ENCODE measurements at places on chromosomes 3 and 15.

DNA sequence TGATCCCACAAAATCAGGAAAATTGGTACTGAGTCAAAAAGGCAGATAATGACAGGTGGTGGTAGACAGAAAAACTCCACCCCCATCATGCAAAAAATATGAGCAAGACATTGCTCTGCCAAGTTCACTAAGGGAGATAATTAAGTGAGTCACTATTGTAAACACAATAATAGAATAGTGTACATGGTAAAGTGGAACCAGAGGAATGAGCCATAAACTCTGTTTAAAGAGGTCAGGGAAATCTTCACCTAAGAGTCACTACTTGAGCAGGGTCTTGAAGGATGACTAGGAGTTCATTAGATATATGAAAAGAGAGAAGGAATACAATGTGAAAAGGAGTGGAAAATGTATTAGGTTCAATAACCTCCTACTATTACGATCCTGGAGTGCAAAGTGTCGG, 213.4 kb upstream of the PEX5L start:
- H3K27ac ChIP-seq = no peak overlapping the region
- peaks cover 22% of the 10 kb centered on the region for H3K4me1 ChIP-seq
- H3K36me3 ChIP-seq = no peaks in the 10 kb centered on the region
- no peak for DNase-seq
- no peak overlapping the region for H3K4me3 ChIP-seq

DNA sequence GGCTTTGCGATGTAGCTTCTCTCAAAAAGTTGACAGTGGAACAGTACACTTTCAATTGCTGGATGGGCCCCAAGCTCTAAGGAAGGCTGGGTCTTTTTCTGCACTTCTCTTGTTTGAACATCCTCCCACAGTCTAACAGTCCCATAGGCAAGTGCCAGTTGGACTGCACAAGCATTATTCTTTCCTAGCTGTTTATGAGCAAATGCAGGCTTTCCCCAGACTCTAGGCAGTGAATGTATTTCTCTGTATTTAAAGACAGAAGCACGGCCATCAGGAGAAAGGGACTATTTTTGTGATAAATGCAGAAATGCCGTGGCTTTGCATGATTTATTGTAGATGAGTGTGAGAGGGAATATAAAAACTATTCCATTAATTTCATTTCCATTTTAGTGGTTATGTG, 539.3 kb upstream of the LMCD1 start:
- no peak overlapping the region for H3K4me3 ChIP-seq
- no peaks in the 10 kb centered on the region for H3K36me3 ChIP-seq
- no peak overlapping the region for H3K27ac ChIP-seq
- no peak for DNase-seq

- peak overlapping the region; percentile 26 for H3K27ac ChIP-seq
- no peaks in the 10 kb centered on the region for H3K36me3 ChIP-seq
- H3K27me3 ChIP-seq = no peaks in the 10 kb centered on the region
Observed at GRCh38 chr15:56964182-56964581, 45.7 kb downstream of the TCF12 start.

DNA sequence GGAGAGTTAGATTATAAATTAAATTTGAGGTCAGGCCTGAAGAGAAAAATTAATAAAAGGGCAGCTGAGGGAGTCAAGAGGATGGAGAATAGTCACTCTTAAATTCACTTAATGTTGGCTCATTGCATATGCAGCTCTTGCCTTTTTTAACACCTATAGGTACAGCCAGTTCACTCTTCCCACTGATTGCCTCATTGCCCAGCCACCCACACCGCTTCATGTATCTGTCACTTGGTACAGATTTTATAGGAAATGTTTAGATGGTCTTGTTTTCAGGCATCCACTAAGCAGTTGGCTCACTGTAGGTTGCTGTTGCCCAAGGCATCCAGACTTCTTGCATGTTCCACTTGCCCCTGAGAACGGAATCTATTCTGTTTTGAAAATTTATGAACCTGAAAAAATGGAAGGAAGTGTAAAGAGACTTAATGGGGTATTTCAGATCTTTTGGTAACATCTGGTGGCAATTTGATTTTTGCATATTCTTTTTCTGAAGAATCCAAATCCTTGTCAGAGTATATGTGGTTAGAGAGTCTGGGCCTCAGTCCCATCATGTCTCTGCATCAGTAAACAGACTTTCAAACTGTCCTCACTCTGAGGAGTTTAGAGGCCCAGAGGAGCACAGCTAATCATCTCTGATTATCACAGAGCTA, 151.9 kb downstream of the RBPMS2 start:
- peaks cover 20% of the 10 kb centered on the region for H3K4me1 ChIP-seq
- H3K27ac ChIP-seq = no peak overlapping the region
- H3K27me3 ChIP-seq = no peaks in the 10 kb centered on the region
- DNase-seq = no peak
- no peak overlapping the region for H3K4me3 ChIP-seq

DNA sequence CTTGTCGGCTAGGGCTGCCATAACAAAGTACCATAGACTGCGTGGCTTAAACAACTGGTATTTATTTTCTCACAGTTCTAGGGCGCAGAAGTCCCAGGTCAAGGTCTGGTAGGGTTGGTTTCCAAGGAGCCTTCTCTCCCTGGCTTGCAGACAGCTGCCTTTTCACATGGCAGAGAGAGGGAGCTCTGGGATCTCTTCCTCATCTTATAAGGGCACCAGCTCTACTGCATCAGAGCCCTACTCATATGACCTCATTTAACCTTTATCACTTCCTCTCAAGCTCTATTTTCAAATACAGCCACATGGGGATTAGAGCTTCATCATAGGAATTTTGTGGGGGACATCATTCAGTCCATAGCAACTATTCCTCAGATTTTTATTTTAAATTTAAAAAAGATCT, 17.6 kb upstream of the PAQR9 start:
- H3K27ac ChIP-seq = no peak overlapping the region
- H3K36me3 ChIP-seq = no peaks in the 10 kb centered on the region
- H3K4me1 ChIP-seq = peaks cover 16% of the 10 kb centered on the region
- H3K4me3 ChIP-seq = no peak overlapping the region
- DNase-seq = peak; percentile 54

DNA sequence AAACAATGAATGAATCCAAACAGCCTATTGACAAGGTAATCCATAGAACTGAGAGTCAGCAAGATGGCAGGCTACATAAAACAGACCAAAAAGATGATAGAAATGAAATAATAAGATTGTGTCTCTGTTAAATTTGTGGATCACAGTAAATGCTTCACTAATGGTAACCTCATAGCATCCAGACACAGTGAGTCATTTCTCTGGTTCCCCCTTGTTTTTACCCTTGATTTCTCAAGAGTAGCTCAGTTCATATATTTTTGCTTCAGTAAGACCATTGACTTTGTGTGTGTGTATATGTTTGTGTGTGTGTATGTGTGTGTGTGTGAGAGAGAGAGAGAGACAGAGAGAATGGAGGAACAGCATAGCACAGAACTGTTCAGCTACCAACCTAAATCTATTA, 546.9 kb downstream of the RBMS3 start:
- H3K4me3 ChIP-seq = no peak overlapping the region
- H3K27me3 ChIP-seq = no peaks in the 10 kb centered on the region
- no peak for DNase-seq

DNA sequence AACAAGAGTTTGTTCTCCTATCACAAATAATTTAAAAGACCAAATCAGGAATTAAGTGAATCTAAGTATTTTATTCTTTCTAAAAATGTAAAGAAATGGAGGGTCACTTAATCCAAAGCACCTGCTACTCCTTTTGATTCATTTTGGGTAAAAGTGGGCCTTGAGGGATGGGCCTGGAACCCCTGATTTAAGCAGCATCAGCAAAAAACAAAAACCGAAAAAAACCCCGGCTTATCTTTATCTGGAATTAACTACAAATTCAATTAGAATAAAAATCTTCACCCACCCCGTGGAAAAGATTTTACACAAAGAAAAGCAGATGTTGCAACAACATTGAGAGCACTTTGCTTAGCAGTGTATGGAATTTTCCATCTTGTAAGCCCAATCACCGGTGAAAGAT, 1018.2 kb downstream of the MCTP2 start:
- no peak overlapping the region for H3K4me3 ChIP-seq
- DNase-seq = no peak
- no peaks in the 10 kb centered on the region for H3K4me1 ChIP-seq
- H3K27ac ChIP-seq = no peak overlapping the region
- no peaks in the 10 kb centered on the region for H3K27me3 ChIP-seq
- H3K36me3 ChIP-seq = no peaks in the 10 kb centered on the region
